ENCODE measurements at places on chromosomes 1 and 21.

DNA sequence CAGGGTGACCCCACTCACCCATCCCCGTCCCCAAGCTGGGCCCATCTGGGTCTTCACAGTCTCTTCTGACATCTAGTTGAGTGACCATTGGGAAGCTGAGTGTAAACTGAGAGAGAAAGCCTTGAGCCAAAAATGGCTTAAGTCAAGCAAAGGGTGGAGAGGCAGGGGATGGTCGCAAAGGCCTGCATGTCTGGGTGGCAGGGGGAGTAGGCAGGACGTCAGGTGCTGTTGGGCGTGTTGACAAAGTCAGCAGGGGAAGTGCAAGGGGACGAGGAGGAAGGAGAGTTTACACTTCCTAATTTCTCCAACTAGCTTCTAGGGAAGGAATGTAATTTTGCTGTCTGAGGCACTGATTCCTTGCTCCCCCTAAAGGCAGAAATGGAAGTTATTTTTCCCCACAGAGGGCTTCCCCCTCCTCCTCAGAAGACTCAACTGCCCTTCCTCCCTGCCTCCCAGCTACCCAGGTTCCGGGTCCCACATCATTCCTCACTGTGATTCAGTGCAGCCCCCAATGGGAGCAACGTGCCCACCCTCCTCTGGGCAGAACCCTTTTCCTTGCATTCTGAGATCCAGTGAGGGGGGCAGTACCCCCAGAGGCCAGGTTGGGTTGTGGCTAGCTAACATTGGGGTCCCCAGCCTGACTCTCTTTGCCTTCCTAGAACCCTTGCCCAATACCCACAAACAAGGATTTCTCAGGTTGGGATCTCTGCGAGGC is 1.2 kb upstream of the ADORA1 start:
- no peak for DNase-seq

DNA sequence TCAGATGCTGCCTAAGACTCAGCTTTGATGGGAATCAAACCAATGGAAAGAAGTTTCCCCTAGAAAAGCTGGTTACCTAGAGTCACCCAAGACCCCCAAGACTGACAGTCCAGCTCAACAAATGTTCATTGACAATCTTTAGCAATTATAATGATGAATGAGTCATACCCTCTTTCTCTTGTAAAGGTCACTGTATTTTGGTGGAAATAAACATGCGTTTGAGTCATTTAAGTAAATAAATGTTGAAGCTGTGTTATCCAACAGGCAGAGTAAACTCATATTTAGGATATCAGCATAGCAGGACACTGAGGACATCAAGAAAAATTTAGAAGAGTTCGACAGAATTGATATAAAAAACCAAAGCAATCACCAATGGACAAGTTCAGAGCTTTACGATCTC is 295.9 kb downstream of the RGS7 start:
- DNase-seq = no peak

DNA sequence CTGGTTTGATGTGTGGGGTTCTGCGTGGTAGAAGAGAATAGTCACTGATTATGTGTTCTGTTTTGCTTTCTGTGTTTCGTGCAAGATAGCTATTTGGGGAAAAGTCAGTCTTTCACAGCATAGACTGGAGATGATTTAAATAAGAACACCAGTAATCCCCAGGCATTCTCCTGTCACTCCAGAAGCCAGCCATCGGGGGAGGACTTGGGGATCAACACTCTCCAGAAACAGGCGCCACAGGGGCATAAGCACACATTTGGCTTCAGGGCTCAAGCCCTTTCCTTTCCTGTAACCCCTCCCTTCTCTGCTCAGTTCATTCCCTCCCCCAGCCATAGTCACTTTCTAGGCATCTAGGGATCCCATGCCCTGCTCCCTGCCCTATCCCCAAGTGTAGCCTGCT is 97.3 kb upstream of the BEND5 start:
- no peak for DNase-seq

DNA sequence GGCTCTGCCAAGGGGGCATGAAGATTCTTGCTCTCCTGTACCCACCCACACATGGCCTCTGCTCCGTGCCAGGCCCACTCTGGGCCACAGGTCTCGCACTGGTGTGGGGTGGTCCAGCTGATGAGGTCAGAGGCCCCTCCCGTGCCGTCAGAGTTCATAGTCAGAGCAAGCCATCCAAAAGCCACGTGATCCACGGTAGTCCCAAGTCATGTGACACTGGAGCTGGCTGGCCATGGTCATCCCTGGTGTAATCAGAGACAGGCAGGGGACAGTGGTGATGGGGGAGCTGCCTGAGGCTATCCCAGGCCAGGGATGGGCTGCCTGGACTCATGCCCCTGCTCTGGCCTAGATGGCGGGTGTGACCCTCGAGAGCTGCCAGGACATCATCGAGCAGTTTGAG is 10.5 kb downstream of the PLCH2 start:
- no peak for DNase-seq

- DNase-seq = no peak
Observed at GRCh38 chr1:7638078-7638477, 133.0 kb upstream of the VAMP3 start.

DNA sequence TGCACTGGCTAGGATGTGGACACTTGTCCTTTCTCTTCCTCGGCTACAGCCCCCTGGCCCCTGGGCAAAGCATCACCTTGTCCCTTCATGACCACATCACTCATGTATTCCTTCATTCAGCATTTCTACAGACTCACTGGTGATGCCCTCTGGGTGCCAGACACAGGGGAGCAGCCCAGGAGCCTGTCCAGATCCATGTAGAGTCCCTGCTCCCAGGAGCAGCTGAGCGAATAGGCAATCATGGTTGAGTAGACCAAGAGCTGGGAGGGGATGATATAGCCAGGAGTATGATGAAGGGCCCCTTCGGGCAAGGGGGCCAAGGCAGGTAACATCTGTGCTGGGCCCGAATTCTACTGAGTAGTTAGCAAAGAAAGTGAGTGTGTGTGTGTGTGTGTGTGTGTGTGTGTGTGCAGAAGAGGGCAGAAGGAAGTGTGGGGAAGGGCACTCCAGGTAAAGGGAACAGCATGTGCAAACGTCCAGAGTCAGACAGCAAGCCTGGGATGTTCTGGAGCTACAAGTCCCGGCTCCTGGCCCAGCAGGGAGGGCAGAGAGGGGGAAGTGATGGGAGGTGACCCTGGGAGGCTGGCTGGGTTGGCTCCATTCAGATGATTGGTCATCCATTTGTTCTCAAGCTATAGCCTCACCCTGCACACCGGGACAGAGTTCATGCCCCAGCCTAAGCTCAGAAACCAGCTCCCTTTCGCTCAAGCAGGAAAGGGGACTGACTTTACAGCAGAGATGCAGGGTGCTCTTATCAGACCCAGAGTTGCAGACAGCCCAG is 21.0 kb upstream of the PIK3CD start:
- DNase-seq = no peak

DNA sequence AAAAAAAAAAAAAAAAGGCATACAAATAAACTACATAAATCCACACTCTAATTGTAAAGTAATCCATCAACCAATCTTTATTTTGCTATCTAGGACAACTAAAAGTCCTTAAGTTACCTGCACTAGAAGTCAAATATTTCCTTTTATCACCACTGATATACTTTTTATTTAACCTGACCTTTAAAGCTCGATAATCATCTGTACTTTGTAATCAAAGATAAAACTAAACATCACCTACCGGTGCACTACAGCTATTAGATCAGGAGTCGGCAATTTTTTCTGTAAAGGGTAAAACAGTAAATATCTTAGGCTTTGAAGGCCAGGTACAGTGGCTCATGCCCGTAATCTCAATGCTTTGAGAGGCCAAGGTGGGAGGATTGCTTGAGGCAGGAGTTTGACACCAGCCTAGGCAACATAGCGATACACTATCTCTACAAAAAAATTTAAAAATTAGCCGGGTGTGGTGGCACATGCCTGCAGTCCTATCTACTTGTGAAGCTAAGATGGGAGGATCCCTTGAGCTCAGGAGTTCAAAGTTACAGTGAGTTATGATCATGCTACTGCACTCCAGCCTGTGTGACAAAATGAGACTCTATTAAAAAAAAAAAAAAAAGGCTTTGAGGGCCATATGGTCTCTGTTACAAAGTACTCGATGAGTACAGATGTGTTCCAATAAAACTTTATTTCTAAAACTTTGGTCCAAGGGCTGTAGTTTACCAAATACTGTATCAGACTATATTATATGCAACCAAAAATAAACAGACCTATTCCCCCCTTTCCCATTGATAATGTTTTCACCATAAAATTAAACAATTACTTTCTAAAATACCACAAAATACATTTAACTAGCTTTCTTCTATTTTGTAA is 47.1 kb downstream of the TESK2 start:
- no peak for DNase-seq

DNA sequence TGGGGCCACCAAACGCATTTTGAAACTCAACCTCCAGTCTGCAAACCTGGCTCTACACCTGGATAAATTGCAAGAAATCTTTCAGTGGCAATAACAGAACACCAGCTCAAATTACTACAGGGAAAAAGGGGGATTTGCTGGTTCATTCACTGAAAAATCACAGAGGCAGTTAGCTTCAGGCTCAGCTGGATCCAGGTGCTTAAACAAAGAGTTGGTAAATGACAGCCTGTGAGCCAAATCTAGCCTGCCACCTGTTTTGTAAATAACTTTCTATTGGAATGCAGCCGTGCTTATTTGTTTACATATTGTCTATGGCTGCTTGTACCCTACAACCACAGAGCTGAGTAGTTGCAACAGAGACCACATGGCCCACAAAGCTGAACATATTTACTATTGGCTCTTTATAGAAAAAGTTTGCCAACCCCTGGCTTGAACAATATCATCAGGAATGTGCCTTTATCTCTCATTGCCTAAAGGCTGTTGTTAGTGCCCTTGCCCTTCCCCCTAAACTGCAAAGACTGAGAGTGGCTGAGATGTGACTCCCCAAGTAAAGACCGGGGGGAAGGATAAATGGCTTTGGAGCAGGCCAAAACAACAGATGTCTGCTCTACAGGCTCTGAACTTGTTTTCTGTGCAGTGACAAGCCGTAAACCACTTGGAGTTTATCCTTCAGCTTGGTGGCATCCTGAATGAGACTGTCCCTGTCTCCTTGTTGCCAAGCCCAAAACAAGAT is 21.5 kb upstream of the PTPRF start:
- DNase-seq = no peak

GRCh38 chr1:64569411-64569810 is 99.5 kb downstream of the CACHD1 start:
- DNase-seq = no peak

DNA sequence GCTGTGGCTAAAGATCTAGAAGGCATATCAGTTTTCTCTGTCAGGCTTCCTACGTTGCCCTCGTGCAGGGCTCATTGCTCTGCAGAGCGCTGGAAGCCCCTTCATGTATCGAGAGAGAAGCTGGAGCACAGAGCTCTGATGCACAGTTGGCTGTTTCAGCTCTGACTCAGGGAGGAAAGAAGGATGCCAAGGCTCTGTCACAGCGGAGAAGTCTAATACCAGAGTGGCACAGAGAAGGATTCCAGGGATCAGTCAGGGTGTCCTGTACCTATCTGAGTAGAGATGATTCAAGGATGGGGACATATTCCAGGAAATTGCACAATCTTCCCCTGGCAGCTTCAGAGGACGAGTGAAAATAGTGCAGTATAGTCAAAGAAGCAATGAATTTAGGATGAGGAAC is 179.2 kb upstream of the FMN2 start:
- DNase-seq = no peak

DNA sequence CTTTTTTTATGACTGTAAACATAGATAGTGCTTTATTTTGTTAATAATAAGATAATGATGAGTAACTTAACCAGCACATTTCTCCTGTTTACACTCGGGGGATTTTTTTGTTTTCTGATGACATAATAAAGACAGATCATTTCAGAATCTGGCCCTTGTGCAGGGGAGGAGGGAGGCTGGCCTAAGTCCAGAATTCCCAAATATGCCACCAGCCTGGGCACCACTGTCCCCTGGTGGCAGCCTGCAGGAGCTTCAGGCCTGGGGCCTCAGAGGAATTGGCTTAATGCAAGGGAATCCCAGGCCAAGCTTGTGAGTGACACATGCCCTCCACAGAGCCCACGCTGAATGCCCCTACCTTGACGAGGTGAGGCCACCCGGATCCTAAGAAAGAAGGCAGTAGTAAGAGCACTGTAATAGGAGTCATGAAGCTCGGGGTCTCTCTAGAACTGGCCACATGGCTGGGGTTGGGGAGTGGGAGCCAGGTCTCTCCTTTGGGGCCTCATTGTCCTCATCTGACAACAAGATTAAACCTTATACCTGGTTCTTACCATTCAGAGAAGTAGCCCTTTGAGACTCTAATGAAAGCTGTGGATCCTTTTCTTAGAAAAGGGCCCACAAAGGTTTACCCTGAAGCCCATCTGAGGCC is 24.1 kb downstream of the ETNK2 start:
- DNase-seq = peak; percentile 76

DNA sequence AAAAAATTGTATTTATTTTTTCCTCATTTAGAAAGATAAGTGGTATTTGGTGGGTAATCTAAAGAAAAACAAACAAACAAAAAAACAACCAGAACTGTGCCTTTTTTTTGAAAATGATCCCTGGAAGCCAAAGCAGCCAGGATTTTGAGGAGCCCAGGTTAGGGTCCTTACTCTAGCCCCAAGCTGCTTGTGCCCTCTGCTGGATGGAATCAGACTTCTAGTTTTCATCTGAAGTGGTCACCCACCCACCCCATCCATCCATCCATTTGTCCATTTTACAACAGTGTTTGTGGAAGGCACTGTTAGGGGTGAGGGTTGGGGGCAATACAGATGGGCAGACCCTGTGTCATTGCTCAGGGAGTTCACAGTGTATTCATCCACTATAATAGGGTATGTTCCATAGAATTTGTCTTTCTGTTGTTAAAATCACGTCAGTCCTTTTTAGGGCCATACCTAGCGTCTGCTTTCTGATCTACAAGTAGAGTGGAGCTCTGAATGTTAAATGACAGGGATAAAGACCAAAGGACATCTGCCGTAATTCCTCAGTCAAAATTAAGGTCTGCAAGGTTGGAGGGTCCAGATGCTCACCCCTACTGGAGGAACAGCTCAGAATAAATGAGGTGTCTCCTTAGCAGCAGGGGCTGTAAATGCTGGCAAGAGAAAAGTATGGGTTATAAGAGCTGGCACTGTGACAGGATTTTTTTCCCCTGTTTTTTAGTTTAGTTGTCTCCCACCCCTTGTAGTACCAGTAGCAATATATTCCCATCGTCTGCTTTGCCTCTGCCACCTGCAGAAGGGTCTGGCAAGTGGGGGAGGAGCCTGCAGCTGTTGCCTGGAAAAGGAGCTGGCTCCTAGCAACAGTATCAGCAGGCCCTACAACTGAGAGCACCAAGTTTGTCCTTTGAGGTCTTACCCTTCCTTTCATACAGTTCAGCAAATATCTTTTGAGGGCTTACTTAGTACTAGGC is 3.2 kb downstream of the LRRC42 start:
- DNase-seq = peak; percentile 97

GRCh38 chr1:9006956-9007615 is 19.1 kb downstream of the SLC2A7 start:
- no peak for DNase-seq
